ENCODE measurements at places on chromosomes 12 and 14.
A peak's percentile ranks its signal among the peaks of the same experiment; 100 is the strongest.

GRCh38 chr12:63899396-63899795, 54.9 kb downstream of the SRGAP1 start:
- DNase-seq = no peak

- DNase-seq = no peak
These were observed 55.8 kb downstream of the GALNT4 start for GRCh38 chr12:89468648-89469326.

GRCh38 chr14:89915114-89915878, 39.2 kb downstream of the EFCAB11 start:
- peak; percentile 85 for DNase-seq

DNA sequence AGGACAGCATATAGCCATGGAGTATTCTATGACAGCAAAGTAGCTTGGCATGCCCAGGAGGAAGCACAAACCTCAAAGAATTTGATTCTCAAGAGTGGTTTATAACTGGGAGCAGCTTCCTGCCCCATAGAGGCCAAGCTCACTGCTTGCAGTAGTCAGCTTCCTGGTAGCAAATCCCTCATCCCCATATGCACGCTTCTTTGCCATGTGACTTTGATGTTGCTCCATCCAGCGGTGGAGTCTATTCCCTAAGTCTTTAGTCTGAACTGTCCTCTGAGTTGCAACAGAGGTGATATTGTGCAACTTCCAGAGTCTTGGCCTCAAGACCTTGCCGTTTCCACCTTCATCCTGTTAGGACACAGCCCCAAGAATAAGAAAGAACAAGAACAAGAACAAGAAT, 996.8 kb upstream of the TMEM132C start:
- DNase-seq = peak; percentile 66

DNA sequence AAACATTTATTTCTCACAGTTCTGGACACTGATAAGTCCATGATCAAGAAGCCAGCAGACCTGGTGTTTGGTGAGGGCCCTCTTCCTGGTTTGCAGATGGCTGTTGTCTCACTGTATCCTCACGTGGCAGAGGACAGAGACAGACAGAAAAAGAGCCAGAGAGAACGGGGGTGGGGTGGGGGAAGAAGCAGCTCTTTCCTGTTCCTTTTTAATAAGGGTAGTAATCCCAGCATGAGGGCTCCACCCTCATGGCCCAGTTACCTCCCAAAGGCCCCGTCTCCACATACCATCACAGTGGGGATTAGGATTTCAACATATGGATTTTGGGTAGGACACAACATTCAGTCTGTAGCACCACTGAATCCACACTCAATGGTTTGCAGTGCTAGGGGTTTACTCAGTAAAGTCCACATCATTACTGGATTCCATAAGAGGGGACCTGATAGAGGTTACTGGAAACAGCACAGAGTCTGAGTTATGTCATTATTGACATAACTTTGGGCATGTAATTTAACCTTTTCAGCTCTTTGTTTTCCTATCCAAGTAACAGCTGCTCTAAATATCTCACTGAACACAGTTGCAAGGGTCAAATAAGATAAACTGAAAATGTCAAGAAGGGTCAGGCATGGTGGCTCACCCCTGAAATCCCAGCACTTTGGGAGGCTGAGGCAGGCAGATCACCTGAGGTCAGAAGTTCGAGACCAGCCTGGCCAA, 53.2 kb downstream of the RPAP3 start:
- no peak for DNase-seq

DNA sequence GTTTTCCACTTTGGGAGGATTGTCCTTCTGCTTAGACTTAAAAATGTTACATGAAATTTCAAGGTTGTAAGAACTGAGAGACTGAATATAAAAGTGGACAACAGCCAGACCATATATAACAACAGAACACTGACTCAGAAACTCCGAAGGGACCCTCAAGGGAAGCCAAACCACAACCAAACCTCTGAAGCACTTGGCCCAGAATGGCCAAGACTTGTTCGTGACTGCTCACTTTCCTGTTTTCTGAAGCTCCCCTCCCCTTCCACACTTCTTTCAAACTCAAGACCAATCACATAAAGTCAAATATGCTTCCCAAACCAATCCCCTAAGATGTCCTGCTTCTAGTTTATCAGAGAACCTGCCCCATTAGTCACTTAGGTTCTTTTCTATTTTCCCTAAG, 13.7 kb downstream of the OR6J1 start:
- DNase-seq = peak; percentile 99

GRCh38 chr14:93035917-93036651, 79.6 kb downstream of the ITPK1 start:
- DNase-seq = peak; percentile 22

GRCh38 chr14:100532906-100533655, 54.1 kb downstream of the BEGAIN start:
- peak; percentile 58 for DNase-seq

GRCh38 chr14:57244106-57244505, 24.6 kb downstream of the EXOC5 start:
- DNase-seq = peak; percentile 7

DNA sequence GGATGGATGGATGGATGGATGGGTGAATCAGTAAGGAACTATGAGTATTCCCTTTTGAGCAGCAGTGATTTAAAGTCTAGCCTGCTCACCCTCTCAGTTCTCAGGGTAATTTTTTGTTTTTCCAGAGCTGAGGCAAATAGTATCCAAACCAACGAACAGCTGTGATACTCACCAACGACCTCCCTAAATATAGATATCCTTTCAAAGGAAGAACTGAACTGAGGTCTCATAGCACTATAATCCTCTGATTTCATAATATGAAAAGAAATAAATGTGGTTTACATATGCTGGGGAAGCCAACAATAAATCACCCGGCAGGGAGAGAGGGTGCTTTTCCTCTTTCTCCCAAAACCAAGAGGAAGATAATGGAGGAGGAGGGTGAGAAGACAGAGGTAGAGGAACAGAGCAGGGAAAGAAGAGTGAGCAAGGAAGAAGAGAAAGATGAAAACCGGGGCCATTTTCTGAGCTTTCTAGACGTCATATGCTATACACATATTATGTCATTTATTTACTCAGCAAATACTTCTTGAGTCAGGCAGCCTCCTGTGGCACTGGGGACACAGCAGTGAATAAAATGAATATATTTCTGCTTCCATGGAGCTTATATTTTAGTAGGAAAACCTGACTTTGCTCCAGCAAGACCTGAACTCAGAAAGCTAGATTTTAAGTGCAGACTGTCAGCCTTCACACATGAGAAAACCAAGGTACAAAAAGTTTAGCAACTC, 710.7 kb upstream of the TBX3 start:
- DNase-seq = no peak

GRCh38 chr14:31208546-31209424, 1.2 kb upstream of the HECTD1 start:
- DNase-seq = no peak

DNA sequence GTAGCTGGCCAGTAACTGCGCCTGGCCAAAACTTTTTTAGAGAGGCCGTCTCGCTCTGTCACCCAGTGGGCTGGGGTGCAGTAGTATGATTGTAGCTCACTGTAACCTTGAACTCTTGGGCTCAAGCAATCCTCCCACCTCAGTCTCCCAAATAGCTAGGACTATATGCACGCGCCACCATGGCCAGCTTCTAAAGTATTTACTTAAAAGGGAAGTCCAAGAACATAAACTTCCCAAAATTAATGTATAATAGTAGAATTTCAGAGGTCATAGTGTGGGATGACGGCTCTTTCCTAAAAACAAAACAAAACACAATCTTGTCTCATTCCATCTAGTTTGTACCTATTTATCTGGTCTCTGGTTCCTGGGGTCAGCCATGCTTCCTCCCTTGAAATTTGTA, 42.2 kb upstream of the FOS start:
- no peak for DNase-seq

GRCh38 chr12:3453990-3454680, 36.9 kb upstream of the PRMT8 start:
- DNase-seq = peak; percentile 18

DNA sequence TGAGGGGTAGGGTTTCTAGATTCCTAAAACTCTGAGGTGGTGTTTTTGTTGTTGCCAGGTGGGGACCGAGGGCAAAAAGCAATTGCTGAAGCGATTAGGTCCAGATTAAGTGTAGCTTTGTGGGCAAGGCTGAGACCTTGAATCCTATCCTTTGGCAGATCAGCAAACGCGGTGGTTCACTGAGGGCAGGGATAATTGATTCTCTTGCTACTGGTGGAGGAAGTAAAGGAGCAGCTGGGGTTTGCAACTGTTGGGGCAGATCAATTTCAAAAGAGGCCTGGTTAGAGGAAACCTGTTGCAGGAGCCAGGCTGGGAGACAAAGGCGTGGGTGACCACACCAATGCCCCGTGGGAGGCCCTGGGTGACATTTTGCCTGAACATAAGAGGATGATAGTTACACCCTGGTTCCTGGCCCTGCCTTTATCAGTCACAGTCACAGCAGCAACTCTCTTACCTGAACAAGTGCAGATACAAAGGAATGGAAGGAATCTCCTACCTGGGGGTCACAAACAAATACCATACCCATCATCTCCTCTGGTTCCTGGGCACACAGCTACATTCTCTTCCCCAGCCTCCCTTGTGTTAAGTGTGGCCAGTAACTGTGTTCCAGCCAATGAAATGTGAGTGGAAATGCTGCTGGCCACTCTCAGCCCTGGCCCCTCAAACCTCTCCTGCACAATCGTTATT, 43.3 kb upstream of the RASSF3 start:
- no peak for DNase-seq

- DNase-seq = peak; percentile 99
These were observed 50.9 kb upstream of the CCT2 start for GRCh38 chr12:69534389-69534822.

GRCh38 chr12:94589591-94590001, 60.8 kb downstream of the TMCC3 start:
- DNase-seq = no peak

- DNase-seq = peak; percentile 10
These were observed 124.2 kb downstream of the NPAS3 start for GRCh38 chr14:33062881-33063280.

DNA sequence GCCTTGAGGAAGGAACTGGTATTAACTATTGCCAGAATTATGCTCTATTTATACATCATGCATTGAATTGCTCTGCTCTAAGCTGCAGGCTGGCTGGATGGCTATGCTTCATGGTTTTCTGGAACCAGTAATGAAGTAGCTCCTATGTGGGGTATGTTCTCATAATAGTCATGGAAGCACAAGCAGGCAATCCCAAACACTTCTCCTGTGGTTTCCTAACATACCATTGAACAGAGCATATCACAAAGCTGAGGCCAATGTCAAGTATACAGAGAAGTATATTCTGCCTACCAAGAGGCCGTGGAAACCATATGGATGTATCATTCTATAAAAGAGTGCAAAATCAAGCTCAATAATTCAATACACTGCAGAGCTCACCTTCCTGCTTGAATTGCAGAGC, 1752.4 kb upstream of the FLRT2 start:
- DNase-seq = no peak

DNA sequence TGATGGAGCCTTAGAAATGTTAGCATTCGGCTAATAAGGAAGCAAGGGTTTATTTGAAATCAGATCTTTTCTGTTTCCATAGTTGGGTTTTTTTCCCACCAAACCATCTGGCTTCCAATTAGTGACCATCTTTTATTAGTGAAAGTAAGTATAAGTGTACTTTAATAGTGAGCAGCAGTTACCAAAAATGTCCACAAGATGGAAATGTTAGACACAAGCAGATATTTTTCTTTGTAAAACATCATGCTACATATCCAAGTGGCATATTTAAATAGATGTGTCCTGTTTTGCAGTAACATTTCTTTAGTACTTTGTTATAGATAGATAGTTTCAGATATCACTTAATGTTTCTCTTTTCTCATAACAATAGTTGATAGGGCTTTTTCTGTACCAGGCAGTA, 28.8 kb downstream of the YEATS4 start:
- peak; percentile 85 for DNase-seq

DNA sequence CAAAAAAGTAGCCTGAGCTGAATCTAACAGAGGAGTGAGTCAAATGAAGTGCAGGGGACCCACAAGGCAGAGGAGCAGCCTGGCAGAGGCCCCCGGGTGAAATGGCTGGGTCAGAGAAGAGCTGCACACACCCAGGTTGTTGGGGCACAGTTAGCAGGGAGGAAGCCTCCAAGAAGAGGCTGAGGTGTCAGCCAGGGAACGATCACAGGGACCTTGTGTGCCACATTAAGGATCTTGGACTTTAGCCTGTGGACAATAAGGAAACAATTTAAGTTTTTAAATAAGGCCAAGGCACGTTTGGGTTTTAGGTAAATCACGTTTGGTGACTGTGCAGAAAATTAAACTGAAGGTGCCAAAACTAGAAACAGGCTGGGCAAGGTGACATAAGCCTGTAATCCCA, 35.1 kb downstream of the OR10P1 start:
- DNase-seq = no peak

- DNase-seq = no peak
These were observed 14.7 kb upstream of the HHIPL1 start for GRCh38 chr14:99630202-99630601.

- DNase-seq = no peak
These were observed 196.3 kb upstream of the PLEKHG7 start for GRCh38 chr12:92506460-92506859.

- no peak for DNase-seq
These were observed 97.7 kb downstream of the SETD3 start for GRCh38 chr14:99382781-99383471.

- DNase-seq = no peak
These were observed 900.4 kb upstream of the MDGA2 start for GRCh38 chr14:48575772-48576171.

DNA sequence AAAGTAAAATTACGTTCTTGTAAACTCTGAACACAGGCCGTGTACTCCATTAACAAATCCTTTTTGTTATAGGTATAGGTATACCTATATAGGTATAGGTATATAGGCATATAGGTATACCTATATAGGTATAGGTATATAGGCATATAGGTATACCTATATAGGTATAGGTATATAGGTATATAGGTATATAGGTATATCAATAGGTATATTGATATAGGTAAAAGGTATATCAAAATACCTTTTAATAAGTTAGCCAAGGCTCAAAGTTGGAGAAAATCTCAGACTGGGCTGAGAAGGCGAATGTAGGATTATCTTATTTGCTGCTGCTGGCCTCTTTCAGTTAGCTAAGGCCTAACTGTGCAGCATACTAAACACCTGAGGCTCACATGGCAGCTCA, 3.4 kb downstream of the SCFD1 start:
- DNase-seq = no peak

DNA sequence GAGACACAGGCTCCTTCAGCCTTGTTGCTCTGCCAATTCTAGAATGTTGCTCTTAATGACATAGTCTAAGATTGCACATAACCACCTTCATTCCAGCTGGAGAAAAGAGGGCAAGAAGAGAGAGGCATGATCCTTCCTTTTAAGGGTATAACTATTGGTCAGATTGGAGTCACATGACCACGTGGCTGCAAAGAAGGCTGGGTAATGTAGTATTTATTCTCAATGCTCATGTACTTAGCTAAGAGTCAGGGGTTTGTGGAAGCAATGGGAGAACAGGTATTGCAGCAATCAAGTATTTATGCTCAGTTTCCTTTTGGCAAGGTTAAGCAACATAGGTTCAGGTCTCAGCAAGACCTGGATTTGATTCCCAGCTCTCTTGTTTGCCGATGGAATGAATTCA, 298.8 kb upstream of the TBX3 start:
- DNase-seq = no peak

- DNase-seq = no peak
These were observed 116.2 kb downstream of the PRMT8 start for GRCh38 chr12:3607039-3607720.

GRCh38 chr14:68541178-68541896, 251.5 kb downstream of the ZFP36L1 start:
- DNase-seq = no peak

- peak; percentile 27 for DNase-seq
These were observed 15.4 kb upstream of the OAS1 start for GRCh38 chr12:112891093-112892024.

- DNase-seq = no peak
These were observed 21.7 kb downstream of the L2HGDH start for GRCh38 chr14:50290306-50290705.

Measured in fibroblast of the aortic adventitia (primary cell).